ENCODE measurements at places on chromosomes 7 and 10.

GRCh38 chr10:29845166-29845565 is 210.4 kb upstream of the SVIL start:
- no peak for DNase-seq

DNA sequence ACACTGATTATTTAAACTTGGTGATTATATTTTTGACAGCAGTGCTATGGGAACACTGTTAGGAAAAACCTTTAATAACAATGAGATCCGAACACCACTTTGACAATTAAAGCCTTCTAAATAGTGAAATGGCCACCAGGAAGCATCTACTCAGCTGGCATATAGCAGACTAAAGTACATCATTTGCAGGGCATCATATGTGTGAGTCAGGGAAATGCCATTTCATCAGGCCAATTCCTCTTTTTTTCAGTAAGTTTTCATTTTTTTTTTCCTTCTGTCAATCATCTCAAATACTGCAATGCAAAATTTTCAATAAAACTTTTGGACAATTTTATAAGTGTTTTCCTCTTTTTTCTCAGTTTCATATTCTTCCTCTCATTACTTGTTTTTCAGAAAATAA is 521.4 kb upstream of the SEMA3D start:
- no peak for DNase-seq

GRCh38 chr10:32207544-32207943 is 139.4 kb downstream of the EPC1 start:
- DNase-seq, result peak; percentile 74

DNA sequence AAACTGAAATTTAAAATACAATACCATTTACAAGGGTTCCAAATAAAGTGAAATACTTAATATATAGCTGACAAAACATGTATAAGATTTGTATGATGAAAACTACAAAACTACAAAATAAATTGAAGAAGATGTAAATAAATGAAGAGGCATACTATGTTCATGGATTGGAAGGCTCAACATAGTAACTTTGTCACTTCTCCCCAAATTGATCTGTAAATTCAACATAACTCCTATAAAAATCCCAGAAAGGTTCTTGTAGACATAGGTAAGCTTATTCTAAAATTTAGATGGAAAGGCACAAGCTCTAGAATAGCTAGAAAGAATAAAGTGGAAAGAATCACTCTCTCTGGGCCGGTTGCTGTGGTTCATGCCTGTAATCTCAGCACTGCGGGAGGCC is 24.2 kb upstream of the NFKB2 start:
- no peak for DNase-seq

- no peak for DNase-seq
Observed at GRCh38 chr7:55953707-55954475, 2.2 kb downstream of the MRPS17 start.

DNA sequence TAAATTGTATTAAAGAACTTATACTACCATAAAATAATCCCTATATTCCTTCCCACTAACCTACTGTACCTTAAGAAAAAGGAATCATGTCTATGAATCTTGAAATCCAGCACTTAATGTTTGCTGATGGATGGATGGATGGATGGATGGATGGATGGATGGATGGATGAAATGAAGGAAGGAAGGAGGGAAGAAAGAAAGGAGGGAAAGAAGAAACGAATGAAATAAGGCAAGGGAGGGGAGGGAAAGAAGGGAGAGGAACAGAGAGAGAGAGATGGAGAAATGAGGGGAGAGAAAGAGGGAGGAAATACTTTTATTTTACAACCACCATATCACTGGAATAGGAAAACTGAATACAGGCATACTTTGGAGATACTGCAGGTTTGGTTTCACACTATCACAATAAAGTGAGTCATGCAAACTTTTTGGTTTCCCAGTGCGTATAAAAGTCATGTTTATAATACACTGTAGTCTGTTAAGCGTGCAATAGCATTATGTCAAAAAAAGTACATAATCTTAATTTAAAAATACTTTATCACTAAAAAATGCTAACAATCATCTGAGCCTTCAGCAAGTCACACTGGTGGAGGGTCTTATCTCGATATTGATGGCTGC is 219.8 kb downstream of the CHCHD3 start:
- no peak for DNase-seq

DNA sequence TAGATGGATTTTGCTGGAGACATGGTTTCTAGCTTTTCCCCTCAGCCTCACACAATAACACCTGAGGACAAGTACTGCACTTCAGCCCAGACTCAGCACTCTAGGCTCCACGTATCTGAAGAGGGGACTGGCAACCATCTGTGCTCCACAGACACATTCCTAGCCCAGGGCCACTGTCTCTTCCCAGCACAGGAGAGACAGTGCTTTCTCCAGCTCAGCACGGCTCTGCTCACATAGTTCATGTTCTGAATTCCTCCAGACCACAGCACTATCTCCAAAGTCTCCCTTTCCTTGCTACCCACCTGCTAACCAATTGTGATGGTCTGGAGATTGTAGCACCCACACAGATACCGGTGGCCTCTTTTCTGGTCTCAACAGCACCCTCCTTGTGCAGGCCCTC is 114.5 kb downstream of the HTR7 start:
- no peak for DNase-seq

- DNase-seq, result no peak
Observed at GRCh38 chr10:489330-489729, 200.1 kb downstream of the DIP2C start.

DNA sequence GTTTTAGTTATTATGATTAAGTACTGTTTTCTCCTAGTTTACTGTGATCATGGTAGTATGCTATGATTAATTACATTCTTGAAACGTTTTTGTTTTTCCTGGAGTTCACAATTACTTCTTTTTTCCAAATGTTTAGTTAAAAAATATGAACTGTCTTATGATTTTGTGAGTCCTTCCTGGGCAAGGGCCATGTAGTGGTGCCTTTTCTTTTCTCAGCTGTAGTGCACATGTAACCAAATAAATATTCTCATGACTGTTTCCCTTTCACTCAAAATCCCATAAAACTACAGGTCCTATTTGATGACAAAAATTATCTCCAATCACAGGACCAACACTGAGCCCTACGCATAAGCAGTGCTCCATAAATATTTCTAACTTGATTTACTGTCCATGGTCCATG is 118.9 kb upstream of the EGR2 start:
- no peak for DNase-seq

- DNase-seq, result no peak
Observed at GRCh38 chr7:67636348-67637022, 639.9 kb downstream of the TYW1 start.

DNA sequence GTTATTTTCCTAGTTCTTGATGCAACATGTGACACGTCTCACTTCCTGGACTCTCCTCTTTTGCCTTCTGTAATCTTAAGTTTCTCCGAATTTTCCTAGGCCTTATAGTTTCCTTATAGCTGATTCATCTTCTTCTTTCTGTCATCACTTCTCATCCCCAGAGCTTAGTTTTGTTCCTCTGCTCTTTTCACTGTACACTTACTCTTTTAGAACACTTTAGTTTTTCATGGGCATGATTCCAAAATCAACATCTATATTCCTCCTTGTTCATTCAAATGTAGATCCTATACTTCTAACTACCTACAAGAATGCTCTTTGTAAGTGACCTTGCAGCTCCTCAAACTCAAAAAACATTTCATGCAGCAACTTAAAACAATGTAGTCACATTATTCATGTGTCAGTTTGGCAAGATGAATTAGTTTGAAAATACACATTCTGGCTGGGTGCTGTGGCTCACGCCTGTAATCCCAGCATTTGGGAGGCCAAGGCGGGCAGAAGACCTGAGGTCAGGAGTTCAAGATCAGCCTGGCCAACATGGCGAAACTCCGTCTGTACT is 13.1 kb upstream of the SLC26A3 start:
- DNase-seq, result no peak

GRCh38 chr7:16695621-16696237 is 49.7 kb downstream of the BZW2 start:
- DNase-seq, result peak; percentile 11

DNA sequence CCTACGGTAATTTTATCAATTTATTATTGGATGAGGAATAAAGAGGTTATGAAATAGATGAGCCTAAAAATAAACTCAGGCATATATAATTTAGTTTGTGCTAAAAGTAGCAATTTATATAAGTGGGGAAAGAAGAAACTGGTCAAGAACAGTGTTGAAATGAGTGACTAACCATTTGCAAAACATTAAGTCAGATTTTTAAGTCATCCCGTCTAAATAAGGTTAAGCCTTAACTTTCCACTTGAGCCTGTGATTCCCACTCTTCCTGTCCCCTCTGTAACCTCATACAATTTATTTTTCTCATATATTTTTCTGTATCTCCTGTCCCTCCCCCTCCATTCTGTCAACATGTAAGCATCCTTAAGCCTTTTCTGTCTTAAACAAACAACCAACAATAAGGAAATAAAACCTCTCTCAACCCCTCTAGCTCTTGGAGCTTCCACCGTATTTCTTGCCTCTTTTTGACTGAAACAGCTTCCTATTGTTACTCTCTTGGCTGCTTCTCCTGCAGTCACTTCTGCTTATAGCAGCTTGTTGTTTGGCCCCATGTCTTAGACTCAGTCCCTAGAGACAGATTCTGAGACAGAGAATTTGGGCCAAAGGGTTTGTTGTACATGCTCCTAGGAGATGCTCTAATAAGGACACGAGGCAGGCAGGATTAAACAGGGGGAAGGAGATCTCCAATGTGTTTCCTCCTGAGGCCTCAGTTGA is 109.7 kb downstream of the GNAI1 start:
- DNase-seq, result no peak

DNA sequence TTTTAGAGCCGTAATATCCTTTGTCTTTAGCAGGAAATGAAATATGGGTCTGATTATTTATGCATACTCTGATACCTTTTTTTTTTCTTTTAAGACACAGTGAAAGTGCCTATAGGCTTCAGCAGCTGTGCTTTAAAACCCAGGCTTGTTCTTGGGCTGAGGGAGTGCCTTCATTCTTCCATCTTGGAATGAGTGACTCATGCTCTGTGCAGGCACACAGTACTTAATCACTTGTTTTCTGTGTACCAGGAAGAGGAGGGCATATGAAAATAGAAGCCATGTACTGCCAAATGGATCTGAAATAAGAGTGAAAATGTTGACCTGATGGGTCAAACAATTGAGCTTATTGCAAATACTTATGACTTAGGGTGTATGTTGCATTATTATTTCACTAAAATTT is 12.0 kb downstream of the INPP5F start:
- DNase-seq, result peak; percentile 39

DNA sequence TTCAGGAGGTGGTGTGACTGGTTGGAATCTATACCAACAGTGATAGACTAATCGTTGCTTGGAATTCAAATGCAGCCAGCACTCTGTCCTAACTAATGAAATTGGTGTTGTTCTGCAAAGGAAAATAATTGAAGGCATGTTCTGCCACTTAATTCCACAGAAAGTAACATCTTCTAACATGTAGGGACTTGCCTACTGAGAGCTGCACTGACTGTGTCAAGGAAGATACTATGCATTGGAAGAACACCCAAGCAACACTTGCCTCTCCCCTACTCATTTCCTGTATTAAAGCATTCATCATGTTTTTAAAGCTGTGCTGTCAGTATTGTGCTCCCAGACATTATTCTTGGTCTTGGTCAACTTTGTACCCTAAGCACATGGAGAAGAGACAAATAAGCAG is 2.7 kb upstream of the CYP3A7 start:
- no peak for DNase-seq

DNA sequence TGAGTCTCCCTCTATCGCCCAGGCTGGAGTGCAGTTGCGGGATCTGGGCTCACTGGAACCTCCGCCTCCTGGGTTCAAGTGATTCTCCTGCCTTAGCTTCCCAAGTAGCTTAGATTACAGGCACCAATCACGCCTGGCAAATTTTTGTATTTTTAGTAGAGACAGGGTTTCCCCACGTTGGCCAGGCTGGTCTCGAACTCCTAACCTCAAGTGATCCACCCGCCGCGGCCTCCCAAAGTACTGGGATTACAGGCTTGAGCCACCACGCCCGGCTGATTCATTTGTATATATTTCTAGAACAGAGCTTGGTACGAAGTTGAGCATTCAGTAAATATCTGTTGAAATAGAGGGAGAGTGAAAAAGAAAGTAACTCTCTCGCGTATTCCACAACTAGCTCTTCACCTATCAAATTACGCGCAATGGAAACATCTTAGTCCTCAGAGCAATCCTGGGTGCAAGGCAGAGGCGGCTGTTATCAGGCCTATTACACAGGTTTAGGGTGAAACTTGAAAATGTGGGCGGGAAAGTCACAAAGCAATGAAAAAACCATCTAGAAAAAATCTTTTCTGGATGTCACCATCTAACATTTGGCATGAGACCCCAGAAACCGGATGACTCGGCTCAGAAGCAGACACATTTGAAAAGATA is 707 bp upstream of the GHITM start:
- peak; percentile 81 for DNase-seq

GRCh38 chr10:117424883-117425649 is 49.8 kb upstream of the PDZD8 start:
- no peak for DNase-seq

DNA sequence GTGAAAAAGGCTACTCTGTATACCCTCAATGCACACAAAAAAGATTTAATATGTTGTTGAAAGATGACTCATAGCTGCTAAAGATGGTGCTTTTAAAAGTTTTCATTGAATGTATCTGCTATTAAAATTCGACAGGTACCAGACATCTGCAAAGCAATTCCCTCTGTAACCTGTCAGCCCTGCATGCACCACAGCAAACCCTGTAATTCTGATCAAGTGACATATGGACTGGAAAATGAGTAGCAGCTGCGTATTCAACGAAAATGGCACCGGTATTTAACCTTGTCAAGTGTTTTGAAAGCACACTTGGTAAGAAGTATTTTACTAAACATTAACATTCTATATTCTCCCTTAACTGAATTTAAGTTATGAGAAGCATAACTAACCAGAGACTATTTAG is 58.2 kb upstream of the PTPRN2 start:
- DNase-seq, result no peak

DNA sequence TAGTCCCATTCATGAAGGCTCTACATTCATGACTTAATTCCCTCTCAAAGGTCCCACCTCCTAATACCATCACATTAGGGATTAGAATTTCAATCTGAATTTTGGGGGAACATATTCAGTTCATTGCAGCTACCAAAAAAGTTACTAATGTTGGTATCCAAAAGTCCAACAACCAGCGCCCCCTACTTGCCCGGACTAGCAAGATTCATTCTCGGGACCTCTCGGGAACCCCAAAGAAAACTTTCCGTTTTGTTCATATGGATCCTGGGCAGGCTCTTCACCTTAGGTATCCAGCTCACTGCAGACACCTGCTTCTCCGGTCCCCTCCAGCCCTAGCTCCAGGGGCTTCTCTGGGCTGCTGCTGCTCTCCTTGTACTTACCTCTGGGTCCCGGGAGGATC is 8.9 kb upstream of the GRK5 start:
- DNase-seq, result peak; percentile 78

- DNase-seq, result no peak
Observed at GRCh38 chr10:44650691-44651661, 260.2 kb upstream of the TMEM72 start.

- DNase-seq, result no peak
Observed at GRCh38 chr7:131845573-131846314, 289.3 kb upstream of the PODXL start.

- no peak for DNase-seq
Observed at GRCh38 chr7:44665531-44666213, 59.2 kb downstream of the OGDH start.
